ENCODE measurements at places on chromosomes 7 and 10.

DNA sequence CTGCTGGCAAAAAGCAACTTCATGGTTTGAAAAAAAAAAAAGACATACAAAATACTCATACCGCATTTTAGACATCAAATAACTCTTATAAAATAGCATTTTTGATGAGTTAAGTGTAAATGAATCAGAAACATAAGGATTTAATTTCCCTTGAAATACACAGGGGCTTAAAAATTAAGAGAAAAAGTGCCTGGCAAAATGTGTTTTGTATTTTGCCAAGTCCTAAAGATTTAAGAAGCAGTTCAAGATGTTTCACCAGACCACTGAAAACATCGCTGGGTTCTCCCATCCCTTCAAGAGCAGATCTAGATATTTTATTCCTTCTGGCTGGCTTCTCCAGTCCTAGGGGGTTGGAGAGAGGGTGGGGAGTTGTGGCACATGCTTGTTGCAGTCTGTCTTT, 396.4 kb downstream of the INHBA start:
- no peak for DNase-seq

- no peak for DNase-seq
Observed at GRCh38 chr7:94274828-94275227, 119.9 kb upstream of the COL1A2 start.

DNA sequence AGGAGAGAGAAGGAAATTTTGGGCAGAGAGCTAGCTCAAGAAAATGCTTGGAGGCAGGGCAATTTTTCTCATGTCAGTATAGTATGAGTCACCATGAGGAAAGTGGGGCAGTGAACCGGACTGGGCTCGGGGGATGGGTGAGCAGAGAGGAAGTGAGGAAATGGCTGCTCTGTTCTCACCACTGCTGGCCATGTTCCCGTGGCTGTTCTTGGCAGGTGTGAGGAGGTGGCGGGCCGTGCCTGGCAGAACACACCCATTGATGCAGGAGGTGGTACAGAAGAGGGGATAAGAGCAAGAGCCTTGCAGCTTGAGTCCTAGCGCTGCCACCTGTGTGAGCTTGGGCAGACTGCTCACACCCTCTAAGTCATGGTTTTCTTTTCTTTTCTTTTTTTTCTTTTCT, 304.4 kb upstream of the LYZL1 start:
- DNase-seq = no peak

GRCh38 chr10:78757344-78757925, 311.3 kb upstream of the ZMIZ1 start:
- no peak for DNase-seq

All from DMS79 (cell line).